ENCODE measurements at places on chromosomes 3 and 15. TPM values are rescaled to one million over a fixed set of nuclear protein-coding genes. Genes with fewer than 3 reads are reported as not detected.
A peak's percentile ranks its signal among the peaks of the same experiment; 100 is the strongest.

GRCh38 chr15:52651114-52651513 lies 28.1 kb downstream of the ATOSA start:
- DNase-seq = no peak

The GORASP1 gene
- total RNA-seq = 29.7 TPM

The IL17RB gene
- not detected for total RNA-seq

DNA sequence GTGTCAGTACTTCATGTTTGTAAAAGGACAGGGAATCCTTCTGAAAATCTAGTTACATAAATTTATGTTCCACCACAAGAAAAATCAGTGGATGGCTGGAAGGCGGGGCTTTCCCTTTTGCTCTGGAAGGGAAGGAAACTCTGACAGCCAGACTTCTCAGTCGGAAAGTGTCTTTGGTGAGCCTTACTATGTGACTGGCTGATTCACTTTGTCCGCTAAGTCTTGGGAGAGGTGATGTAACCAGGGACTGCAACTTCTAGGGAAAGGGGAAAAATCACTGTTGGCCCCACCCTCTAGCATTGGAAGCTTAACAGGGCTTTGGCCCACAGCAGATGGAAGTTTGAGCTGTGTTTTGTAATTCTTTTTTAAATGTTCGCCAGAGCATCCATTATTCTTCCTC lies 281.4 kb upstream of the CTDSPL start:
- peak; percentile 12 for DNase-seq

DNA sequence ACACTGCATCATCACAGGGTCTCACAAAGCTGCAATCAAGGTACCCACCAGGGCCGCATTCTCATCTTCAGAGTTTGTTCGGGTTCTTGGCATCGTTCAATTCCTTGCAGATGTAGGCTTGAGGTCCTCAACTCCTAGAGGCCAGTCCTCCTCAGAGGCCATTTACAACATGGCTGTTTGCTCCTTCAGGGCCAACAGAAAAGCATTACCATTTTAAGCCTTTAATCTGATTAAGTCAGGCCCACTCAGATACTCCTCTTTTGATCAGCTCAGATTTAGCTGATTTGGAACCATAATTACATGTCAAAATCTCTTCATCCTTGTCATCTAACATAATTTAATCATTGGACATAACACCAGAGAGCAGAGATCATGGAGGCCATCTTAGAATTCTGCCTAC lies 55.4 kb downstream of the BFSP2 start:
- no peak for DNase-seq

The ENTPD3 gene
- total RNA-seq = 0.36 TPM

The GOLGA6L22 gene
- total RNA-seq = not detected

The CD200R1 gene
- total RNA-seq = not detected

DNA sequence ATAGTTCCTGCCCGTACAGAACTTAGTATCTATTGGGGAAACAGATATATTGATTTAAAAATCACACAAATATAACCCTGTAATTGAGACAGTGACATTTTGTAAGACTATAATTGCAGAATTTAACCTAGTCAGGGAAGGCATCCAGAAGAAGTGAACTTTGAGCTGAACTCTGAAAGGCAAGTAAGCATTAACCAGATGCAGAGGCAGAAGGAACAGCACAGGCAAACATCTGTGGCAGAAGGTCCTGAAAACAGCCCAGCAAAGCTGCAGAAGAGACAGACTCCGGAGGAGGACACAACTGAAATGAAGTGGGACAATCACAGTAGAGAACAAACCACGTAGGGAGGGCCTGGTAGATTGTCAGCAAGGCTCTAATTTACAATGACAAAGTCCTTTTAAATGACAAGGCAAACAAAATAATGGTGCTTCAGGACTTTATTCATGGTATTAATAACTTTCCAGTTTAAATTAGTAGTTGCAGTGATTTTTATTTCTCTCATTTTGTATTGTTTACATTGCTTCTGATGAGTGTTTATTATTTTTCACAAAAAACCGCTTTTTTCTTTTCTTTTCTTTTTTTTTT lies 14.5 kb downstream of the BCL2A1 start:
- DNase-seq = no peak

DNA sequence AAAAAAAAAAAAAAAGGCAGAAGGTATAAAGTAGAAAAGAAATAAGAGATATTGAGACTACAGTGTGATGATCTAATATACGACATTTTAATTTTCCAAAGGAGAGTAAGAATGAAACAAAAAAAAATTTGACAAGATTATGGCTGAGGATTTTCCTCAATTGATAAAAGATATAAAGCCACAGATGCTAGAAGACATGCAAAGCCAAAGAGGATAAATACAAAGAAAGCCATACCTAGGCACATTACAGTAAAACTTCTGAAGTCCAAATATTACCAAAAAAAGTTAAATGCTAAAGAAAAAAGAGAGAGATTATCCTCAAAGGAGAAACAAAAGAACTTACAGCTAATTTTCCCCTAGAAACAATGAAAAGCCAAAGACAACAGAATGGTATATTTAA lies 20.3 kb upstream of the SUSD5 start:
- DNase-seq = no peak

- no peak for DNase-seq
Measured at GRCh38 chr3:58158442-58159153, 52.2 kb downstream of the DNASE1L3 start.
